ENCODE measurements at places on chromosomes 6 and 20. TPM values are rescaled to one million over a fixed set of nuclear protein-coding genes. Genes with fewer than 3 reads are reported as not detected.

Gene MCCD1
- not detected for total RNA-seq

Gene ZNF311
- total RNA-seq, result 0.10 TPM

Gene GLP1R
- 3.1 TPM for total RNA-seq

Gene FNDC11
- not detected for total RNA-seq

Gene AK9
- total RNA-seq, result 7.9 TPM

Gene FHL5
- total RNA-seq, result 1.8 TPM

Gene NDRG3
- 20.7 TPM for total RNA-seq

Gene CST2
- not detected for total RNA-seq

Gene PARD6B
- total RNA-seq, result 4.0 TPM

Gene TGM6
- not detected for total RNA-seq

Gene SYCP2L
- total RNA-seq, result 0.11 TPM

Gene GMPR
- total RNA-seq, result 93.4 TPM

GRCh38 chr6:22113026-22113766 lies 183.6 kb downstream of the PRL start:
- DNase-seq, result no peak

DNA sequence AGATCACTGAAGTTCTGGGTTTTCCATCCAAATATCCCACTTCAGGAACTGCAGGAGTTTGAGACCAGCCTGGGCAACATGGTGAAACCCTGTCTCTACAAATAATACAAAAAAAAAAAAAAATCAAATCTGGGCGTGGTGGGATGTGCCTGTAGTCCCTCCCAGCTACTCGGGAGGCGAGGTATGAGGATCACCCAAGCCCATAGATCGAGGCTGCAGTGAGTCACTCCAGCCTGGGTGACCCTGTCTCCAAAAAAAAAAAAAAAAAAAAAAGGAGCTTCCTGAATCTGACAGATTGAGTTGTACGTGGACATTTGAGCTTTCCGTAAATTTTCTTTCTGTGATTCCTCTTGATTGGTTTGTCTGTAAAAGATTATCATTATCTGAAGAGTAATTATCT lies 55.6 kb downstream of the TULP4 start:
- DNase-seq, result no peak

- DNase-seq, result peak; percentile 69
These were observed 81.7 kb upstream of the TENT5A start for GRCh38 chr6:81834141-81834681.

DNA sequence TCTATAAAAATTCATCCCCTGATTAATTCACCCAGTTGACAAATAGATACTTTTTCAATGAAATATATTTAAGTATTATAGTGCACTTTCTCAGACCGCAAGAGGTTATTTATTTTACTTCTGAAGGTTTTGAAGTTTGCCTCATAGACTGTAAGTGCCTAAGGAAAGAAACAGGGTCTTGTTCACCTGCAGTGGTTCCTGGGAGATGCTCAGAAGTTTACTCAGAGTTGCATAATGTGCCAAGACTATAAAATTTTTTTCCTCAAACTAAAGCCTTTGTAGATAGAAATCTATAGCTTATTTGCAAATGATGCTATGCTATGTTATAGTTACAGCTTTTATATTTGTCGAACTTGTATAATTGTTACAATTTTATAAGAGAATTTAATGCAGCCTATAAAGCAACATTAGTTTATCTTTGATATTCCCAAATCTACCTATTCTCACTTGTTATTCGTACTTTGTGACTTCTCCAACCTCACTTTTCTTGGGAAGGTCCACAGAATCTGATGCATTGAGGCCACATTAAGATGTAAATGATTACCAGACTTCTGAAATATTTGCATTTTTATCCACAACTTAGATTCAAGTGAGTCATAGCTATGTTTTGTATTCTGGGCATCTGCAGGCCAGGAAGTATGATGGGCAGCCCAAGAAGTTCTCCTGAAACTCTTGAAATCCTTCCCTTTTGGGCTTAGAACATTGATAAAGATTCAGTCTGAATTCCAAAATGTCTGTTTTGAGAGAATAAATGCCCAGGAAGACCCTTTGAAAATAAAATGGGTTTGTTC lies 35.7 kb downstream of the KCNQ5 start:
- DNase-seq, result no peak

DNA sequence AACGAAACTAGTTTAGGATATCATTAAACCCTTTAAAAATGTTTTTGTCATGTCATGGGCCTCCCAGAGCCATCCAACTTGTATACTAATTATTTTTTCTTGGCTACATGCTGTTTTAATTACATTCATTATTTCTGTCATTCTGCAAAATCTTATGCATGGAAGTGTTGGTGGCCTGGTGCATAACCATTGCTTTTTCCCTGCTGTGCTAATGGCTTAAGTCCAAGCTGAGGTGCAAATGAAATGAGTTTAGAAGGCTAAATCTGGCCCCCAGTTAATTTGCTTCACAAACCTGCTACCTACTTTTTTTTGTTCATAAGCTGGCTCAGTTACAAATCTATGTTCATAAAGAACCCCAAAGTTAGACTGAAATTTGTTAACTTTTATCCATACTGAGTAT lies 1249.9 kb downstream of the EPHA7 start:
- no peak for DNase-seq

DNA sequence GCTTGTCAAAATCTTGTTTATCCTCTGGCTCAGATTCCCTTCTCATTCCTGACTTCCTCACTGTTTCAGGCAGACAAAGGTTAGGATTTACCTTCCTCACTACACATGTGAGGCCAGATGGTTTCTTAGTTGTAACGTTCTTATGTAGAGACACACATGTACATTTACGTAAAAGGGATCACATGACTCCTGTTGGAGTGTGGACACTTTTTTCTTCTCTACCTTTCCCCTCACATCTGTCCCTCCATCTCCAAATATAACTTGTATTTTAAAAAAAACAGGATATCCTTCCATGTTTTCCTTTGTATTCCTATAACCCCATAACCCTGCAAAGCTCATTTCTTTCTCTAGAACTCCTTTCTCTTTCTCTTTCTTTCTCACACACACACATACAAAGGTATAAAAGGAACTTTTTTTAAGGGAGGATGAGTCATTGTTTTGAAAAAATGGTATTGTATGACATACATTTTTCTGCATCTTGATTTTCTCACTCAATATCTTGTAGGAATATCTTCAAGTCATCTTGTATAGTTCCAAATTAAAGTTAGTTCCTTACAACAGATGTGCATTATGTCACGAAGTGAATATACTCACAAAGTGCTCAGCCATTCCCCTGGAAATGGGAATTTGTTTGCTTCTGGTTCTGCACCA lies 78.2 kb upstream of the SULF2 start:
- DNase-seq, result no peak

GRCh38 chr20:53842301-53843099 lies 227.9 kb downstream of the BCAS1 start:
- DNase-seq, result no peak

DNA sequence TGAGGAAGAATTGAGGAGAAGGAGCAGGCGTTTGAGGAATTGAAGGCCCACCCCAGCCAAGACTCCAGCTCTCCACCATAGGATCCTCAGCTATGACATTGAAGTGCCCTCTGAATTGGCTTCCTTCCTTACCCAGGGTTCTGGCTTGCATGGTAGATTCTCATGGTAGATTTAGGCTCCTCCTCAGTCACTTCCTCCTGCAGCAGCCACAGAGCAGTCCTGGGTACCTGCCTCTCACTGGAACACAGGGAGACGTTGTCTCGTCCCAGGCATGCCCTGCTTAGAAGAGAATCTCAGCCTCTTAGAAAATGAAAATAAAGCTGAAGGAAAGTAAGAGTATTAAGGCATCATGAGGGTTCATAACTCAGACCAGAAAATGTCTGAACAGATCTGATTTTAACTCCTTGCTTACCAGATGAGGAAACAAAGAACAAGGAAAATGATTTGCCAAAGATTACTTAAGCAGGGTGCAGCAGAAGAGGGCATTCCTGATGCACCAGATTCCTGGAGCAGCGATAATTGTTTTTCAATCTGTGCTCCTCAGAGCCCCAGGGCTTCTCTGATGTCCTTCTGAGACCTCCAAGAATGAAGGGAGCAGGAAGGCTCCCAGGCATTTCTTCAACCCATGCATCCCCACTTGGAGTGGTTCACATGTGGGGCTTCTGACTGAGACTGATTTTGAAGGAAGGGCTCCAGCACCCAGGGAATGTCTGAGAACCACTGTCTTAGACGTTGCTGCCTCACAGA lies 219.8 kb downstream of the HIVEP2 start:
- no peak for DNase-seq

GRCh38 chr6:163405412-163406309 lies 8.9 kb upstream of the QKI start:
- DNase-seq, result peak; percentile 69

DNA sequence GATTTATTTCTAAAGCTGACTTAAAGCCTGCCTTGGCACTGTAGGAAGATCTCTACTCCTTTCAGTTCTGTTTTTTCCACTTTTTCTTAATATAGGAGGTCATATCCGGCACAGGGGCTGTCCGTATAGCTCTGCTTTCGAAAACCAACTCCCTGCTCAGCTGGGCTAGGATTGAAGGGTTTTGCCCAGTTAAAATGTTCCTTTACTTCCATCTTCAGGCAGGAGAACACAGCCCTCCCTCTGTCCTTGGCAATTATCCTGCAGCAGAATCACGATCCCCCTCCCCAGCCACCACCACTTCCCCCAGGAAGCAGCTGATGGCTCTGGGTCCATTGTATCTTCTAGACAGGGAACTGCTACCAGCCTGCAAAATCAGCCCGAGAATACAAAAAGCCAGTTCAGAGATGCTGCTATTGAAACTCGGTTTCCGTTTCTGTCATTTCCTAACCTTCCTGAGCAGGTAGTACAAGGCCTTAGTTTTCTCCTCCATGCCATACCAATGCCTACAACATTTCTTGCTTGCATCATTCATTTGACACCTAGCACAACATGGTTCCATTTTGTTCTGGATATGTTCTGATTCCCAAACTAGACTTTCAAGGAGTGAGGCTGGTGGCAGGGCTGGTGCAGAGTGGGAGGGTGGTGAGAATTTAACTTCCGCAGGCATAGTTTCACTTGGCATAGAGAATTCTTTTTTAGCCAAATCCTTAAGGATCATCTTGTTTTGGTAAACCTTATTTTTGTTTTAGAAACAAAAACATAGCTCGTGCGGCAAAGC lies 53.9 kb downstream of the FAM50B start:
- DNase-seq, result no peak

DNA sequence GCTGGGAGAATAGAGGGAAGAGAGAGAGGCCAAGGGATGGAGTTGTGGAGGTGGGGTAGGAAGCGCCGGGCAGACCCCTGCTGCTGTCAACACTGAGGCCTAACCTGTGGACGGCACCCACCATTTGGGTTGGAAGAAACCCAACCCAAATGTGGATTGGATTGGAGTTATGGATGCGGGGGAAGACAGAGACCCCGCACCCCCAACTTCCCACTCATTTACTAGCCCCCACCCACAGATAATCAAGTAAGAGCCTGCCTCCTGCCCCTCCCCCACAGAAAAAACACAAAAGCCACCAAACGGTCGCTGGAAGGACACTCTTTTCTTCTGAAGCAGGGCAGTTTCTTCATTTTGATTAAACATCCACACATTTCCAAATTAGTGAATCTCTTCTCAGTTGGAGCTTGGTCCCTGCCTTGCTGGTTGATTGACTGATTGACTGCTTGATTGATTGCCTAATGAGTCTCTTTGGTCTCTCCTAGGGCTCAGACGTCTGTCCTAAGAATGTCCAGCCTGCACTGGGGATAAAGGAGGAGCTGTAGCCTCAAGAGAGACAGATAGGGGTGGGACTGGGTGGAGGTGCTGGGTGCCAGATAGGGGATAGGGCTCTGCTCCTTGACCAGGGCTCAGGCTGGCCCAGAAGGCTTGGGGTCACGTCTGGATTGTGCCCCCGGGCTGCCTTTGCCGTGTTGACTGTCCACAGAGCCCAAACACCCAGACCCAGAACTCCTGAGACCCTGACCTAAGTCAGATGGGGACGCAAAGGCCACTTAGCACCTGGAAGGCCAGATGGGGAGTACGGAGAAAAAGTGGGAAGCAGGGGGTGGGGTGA lies 74.9 kb upstream of the FOXP4 start:
- DNase-seq, result no peak

- DNase-seq, result peak; percentile 16
These were observed 129.0 kb downstream of the SOX4 start for GRCh38 chr6:21722510-21722909.

DNA sequence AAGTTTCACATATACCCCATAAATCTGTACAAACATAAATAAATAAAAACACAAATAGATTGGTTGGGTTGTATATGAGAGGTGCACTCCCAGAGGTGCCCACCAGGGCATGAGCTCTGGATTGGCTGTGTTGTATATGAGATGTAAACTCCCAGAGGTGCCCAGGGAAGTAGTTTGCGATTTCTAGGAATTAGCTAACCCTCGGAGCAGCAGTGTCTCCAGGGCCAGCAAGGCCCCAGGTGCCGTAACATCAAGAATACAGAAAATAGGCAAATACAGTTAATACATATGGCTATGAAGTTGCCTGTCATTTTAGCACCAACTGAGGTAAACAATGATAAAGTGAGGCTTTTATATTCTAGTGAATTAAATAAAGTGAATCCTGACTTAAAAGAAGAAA lies 5.4 kb upstream of the GINM1 start:
- no peak for DNase-seq

DNA sequence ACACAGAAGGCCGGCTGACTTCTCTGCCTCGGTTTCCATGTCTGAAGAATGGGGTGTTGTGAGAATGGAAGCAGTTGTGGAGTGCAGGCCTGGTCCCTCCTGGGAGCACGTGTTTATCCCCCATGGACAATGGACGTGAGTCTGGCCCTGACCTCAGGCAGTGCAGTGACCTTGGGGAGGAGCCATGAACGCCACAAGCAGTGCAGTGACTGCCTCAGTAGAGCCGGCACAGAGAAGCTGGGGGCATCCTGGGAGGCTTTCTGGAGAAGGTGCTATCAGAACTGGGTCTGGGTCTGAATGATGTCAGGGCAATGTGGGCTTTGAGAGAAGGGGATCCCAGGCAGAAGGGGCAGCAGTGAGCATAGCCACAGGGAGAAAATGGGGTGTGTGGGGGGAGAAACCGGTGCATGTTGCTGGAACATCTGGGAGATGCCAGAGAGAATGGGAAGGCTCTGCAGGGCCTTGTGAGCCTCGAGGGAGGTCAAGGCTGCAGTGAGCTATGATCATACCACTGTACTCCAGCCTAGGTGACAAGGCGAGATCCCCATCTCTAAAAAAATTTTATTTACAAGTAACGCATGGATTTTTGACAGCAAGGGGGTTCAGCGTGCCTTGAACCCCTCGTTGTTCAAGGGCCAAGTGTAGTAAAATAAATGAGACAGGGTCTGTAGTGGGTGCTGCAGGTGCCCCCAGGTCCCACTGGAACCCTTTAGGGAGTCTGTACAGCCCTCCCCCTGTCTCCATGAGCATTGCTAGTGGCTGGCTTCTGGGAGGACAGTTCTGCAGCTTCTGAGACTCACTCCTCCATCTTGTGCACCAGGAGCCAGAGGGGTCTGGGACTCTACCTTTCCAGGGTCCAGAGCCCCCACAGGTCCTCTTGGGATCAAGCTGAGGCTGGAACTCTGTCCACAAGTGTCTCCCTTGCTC lies 27.0 kb upstream of the ZBP1 start:
- peak; percentile 2 for DNase-seq

- DNase-seq, result peak; percentile 87
These were observed 132.2 kb downstream of the SNX5 start for GRCh38 chr20:17836303-17836861.

All from heart right ventricle (tissue), 16 donors.